Stimulated activated CD4-positive, alpha-beta T cell treated with anti-CD3 and anti-CD28 coated beads, TNF-alpha, amount 100 ng/mL, for 1 hour (primary cell): ENCODE measurements at places on chromosomes 4 and X.
A peak's percentile ranks its signal among the peaks of the same experiment; 100 is the strongest.

- no peak for DNase-seq
These were observed 77.7 kb upstream of the INTU start for GRCh38 chr4:127555106-127555505.

DNA sequence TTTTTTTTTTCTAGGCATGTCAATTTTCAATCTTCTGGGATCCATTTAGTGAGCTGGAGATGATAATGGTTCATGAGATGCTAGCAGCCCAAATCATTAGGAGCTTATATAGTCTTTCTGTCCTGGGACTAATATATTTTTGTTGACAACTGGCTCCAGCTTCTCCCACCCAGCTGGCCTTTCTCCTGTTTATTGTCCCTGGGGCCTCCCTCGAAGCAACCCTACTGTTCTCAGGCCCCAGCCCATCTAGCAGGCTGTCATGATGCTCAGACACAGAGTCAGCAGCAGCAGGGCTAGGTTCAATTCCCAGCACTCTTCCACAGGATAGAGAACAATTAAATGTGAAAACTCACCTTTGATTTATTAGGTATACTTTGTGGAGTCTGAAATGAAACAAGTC is 127.6 kb upstream of the MID1 start:
- DNase-seq, result no peak

GRCh38 chr4:18518098-18518497 is 496.5 kb upstream of the LCORL start:
- no peak for DNase-seq

GRCh38 chr4:15716115-15716514 is 13.2 kb downstream of the BST1 start:
- no peak for DNase-seq

DNA sequence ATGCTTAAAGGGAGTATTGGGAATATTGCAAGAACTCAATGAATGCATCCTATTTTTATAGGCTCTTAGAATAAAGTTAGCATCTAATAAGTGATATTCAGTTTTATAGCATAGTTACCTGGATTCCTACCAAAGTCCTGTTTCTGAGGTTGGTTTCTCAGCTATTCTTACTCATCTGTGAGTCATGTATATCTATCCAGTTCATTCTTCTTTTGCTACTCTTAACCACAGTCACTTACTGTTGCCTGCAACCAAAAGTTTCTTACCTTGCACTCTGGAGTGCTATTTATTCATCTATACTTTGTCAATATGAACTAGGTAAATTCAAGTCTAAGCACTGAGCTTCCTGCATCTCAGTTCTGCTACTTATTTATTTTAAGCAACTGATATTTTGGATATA is 322.5 kb downstream of the HS3ST1 start:
- DNase-seq, result no peak

- no peak for DNase-seq
These were observed 28.0 kb upstream of the NSUN7 start for GRCh38 chr4:40721730-40722171.

DNA sequence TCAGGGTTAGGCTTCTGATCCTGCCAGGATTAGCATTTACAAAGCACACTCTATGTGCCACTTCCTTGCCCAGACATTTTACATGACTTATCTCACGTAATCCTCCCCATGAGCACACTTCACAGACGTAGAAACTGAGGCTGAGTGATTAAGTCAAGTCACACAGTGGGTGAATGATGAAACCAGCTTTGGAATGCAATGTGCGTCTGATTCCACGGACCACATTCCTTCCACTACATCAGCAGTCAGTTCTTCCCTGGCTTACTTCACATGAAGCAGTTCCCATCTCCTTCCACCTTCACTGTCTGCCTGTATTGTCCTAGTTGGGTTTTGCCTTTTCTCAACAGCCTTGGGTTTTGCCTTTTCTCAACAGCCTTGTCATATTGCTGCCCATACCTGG is 134.3 kb upstream of the PPARGC1A start:
- no peak for DNase-seq

GRCh38 chr4:25830548-25830947 is 32.2 kb downstream of the SEL1L3 start:
- no peak for DNase-seq

- no peak for DNase-seq
These were observed 67.7 kb downstream of the DGKK start for GRCh38 chrX:50402886-50403285.

DNA sequence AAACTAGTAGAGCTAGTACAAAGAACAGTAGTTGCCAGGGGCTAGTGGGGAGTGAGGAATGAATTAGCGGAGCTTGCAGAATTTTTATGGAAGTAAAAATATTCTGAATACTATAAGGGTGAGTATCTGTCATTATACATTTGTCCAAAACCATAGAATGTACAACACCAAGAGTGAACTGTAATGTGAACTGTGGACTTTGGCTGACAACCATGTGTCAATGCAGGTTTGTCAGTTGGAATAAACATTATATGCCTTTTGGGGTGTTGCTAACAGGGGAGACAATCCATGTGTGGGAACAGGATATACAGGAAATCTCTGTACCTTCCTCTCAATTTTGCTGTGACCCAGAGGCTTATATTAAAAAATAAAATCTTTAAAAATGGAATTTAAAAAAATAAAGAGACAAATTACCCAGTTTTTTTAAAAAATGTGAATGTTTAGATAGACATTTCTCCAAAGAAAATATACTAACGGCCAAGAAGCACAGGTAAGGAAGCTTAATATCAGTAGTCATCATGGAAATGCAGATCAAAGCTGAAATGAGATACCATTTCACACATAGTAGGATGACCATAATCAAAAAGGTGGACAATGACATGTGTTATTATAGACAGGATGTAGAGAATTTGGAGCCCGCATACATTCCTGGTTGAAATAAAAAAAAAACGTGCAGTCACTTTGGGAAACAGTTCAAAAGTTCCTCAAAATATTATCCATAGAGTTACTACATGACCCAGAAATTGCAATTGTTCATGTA is 899.8 kb downstream of the RAB28 start:
- no peak for DNase-seq

GRCh38 chr4:1347410-1347864 is 429 bp downstream of the UVSSA start:
- DNase-seq, result peak; percentile 29

GRCh38 chrX:25112156-25112555 is 96.4 kb upstream of the ARX start:
- DNase-seq, result no peak

GRCh38 chr4:155530290-155530689 is 136.4 kb upstream of the GUCY1A1 start:
- DNase-seq, result no peak

DNA sequence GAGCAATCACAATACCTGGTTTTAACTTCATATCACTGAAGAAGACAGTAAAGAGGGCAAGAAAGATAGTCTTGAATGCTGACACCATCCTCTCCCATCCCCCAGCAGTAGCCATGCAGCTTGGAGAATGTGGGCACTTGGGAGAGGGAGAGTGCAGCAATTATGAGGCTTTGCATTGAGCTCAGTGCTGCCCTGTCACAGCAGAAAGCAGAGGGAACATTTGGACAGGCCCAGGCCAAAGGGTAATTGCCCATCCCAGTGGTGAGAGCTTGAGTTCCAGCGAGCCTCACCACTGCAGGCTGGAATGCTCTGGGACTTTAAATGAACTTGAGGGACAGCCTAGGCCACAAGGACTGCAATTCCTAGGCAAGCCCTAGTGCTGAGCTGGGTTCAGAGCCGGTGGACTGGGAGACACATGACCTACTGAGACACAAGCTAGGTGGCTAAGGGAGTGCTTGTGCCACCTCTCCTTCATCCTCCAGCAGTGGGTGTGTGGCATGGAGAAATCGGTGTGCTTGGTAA is 36.3 kb downstream of the CORIN start:
- no peak for DNase-seq

- DNase-seq, result no peak
These were observed 16.3 kb downstream of the RNF128 start for GRCh38 chrX:106742805-106743204.

- DNase-seq, result no peak
These were observed 98.4 kb downstream of the WFS1 start for GRCh38 chr4:6368096-6368495.

DNA sequence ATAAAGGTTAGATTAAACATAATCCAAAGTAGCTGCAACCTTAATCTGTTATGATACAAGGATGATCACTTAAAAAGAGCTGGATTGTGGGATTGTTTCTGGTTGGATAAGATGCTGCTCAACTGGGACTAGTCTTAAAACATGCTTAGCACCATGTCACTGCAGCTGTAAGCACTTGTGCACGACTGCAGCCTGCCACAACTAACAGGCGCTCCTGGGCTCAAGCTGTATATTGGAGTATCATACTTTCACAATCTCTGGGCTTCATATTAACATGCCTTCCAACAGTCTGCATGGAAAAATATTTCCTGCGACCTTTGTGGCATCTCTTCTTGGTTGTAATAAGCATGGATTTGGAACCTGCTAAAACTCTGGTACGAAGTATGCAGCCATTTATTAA is 493.0 kb upstream of the PITX2 start:
- DNase-seq, result no peak

DNA sequence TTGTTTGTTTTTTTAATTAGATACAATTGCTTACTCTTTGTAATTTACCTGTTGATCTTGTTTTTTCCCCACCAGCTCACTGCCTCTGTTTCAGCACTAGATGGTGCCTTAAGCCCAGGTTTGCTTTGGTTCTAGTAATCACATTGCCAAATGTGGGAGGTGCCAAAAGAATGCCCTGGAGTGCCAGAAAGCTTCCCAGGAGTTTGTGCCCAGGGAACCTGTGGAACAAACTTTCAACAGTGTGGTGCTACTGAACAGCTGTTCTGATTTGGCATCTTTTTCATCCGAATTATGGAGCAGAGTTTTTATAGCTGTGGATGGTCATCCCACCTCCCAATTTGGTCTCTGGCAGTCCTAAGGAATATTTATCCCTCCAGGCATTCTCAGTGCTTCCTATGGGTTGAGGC is 1000.7 kb downstream of the STIM2 start:
- no peak for DNase-seq

GRCh38 chrX:19198473-19198872 is 76.2 kb upstream of the ADGRG2 start:
- DNase-seq, result no peak

GRCh38 chr4:138697851-138698250 is 317.7 kb upstream of the NOCT start:
- no peak for DNase-seq

GRCh38 chr4:108742451-108743420 is 20.1 kb downstream of the ETNPPL start:
- DNase-seq, result no peak

DNA sequence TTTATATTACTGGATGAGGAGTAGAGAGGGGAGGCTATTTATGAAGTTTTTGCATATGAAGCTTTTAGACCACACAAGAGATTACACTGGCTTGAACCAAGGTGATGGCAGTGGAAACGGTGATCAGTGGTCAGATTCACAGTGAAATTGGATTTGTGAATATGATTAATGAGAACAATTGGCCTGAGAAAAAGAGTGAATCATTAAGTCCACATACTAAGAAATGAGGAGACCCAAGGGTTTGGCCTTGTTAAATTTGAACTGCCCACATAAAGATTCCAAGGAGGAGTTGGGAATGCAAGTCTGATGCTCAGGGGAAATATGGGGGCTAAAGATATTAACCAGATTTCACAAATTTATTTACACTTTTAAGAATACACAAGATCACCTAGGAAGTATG is 155.3 kb upstream of the ADGRL3 start:
- no peak for DNase-seq

- DNase-seq, result no peak
These were observed 20.3 kb downstream of the TBC1D9 start for GRCh38 chr4:140735779-140736391.

DNA sequence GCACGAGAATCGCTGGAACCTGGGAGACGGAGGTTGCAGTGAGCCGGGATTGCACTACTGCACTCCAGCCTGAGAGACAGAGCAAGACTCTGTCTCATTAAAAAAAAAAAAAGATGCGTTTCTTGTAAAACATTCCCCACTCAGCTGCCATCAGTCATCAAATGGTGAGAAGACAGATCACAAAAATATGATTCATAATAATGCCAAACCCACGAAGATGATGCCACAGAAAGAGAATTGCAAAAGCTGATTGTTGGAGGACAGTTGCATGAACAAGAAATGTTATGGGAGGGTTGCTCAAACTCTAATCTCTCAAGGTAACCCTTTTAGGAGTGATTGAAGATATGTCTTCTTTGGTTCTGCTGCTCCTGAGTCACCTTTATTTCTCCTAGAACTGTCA is 21.4 kb upstream of the SMIM14 start:
- DNase-seq, result no peak

- DNase-seq, result no peak
These were observed 55.1 kb downstream of the RAB40A start for GRCh38 chrX:103464072-103464773.

GRCh38 chrX:42094218-42094617 is 170.9 kb upstream of the CASK start:
- no peak for DNase-seq

DNA sequence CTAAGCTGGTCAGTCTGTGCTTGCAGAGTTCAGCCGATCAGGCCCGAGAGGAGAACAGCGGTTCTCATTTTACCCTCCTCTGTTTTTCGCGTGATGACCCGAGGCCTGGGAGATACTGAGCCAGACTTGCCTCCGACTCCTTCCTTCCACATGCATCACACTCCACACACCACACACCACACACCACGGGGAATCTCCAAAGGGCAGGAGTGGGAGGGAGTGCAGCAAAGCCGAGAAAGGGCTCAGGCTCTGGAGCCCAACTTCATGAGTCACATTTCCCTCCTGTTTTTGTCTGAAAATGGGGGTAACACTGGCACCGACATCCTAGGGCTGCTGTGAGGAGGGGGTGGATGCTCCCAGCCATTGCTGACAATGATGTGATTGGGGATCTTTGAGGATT is 38.9 kb downstream of the TKTL1 start:
- DNase-seq, result no peak

DNA sequence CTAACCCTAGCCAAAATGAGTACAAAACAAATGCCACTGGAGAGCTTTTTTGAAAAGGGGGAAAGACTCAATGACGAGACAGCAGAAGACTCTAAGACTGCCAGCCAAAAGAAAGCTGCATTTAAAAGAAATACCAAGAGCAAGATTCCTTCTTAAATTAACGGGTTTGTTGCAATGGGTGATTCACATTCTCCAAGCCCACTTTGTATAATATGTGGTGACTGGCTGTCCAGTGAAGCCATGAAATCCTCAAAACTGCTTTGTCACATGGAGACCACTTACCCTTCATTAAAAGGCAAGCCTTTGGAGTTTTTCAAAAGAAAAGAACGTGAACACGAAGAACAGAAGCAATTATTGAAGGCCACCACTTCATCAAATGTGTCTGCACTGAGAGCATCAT is 68.2 kb downstream of the MRPL1 start:
- DNase-seq, result no peak

DNA sequence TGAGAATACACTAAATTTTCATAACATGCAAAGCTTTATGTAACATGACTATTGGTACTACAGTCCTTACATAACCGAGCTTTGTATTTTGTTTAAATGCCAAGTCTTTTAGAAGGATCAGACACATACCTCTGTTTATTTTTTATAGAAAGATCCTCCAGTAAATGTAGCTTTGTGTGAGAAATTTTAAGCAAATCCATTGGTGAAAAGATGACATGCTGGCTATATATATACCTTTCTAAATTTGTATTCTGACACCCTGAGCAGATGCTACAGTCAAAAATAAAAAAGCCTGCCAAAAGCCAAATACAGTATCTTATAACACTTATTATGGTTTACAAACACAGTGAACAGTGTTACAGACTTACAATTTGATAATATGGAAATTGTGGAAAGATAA is at the start of gene YIPF7:
TSS of gene YIPF7 (minus strand) at position 201 of the 400 bp plus-strand sequence. CDS start 1,525 bp downstream, outside the sequence.
- DNase-seq, result no peak
